Omental fat pad (tissue), 4 donors: ENCODE measurements at places on chromosomes 16 and 17.

- DNase-seq: no peak
Observed at GRCh38 chr17:56598466-56598865, 5.0 kb downstream of the NOG start.

GRCh38 chr17:75147878-75148546, 6.3 kb downstream of the JPT1 start:
- DNase-seq: no peak

DNA sequence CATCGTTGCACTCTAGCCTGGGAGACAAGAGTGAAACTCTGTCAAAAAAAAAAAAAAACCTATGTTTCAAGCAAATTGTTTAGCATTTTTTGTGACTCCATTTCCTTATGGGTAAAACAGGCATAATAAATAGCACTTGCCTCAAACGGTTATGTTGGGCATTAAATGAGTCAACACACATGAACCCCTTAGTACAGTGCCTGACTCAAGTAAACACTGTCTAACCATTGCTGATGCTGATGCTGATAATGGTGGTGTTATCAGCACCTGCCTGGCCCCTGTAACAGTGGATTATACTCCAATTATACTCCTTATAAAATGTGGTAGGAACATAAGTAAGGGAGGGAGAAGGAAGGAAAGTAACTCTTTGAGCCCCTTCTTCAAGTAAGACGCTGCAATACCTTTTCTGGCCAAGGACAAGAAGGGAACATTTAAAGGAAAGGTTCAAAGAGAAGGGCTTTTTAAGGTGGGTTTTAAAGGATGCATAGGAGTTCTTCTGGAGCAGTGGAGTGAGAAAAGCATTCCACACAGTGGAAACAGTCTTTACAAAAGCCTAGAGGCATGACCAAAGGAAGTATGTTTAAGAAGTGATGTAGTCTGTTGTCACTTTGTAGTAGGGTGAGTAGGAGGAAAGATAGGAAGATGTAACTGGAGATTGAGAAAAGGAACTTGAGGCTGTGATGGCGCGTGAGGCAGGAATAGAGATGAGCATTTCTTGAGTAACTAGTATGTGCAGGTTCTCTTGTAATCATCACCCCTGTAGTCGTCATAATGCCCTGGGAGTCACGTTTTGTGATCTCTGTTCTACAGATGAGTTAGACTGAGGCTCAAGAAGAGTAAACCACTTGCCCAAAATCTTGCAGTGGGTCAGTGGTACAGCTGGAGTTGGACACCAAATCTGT, 4.3 kb downstream of the SCNN1B start:
- no peak for DNase-seq

DNA sequence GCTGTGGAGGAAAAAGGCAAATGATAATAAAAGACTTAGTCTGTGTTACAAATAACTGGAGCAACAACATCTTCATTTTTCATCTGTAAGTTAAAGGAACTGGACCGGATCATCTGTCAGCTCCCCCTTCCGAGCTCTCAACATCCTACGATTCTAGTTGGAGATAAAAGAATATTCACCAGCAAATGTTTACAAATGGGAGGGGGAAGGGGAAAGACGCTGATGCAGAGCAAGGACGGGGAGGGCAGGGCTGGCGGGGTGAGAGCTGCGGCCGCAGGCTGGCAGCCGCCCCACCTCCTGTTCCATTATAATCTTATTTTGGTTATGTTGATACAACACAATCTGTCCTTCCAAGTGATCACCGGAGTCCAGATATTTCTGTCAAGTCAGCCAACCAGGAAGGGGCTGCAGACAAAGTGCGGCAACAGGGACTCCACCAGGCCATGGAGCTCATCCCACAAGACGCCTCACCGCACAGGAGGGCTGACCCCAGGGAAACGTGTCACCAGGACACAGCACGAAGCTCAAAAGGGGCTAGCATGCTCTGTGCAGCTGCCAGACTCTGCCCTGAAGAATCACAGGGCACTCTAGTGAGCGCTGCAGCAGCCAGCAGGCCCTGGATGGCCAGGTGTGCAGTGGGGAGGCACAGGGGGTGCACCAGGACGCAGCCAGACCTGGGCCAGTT, 19.7 kb downstream of the FBXO31 start:
- no peak for DNase-seq

- no peak for DNase-seq
Observed at GRCh38 chr17:81417049-81417878, 22.0 kb downstream of the BAHCC1 start.

GRCh38 chr17:29019475-29020181, 13.8 kb upstream of the SEZ6 start:
- DNase-seq: no peak

DNA sequence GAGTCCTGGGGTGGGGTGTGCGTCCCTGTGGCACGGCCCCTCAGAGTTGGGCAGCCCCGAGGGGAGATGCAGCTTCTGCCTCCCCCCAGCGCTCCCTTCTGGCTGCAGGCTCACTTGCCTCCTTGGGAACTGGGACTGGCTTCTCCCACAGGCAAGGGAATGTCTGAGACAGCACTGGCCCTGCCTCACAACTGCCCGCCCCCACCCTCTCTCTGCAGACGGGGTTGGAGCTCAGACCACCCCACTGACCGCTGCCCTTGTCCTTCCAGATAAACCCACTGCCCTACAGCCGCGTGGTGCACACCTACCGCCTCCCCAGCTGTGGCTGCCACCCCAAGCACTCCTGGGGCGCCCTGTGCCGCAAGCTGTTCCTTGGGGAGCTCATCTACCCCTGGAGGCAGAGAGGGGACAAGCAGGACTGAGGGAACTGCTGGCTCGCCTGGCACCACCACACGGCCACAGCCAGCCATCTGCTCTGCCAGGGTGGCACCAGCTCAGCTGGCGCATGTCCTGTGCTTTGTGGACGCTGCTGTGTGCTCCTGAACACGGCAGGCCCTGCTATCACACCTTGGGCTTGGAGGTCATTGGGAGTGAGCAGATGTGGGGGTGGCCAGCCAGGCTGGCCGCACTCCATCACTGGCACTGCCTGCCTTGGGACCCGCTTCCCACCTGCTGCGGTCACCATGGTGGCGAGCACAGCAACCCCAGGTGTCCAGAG, 7.1 kb upstream of the RAB40C start:
- no peak for DNase-seq

GRCh38 chr17:5050278-5050677, 15.1 kb upstream of the SLC52A1 start:
- no peak for DNase-seq

- no peak for DNase-seq
Observed at GRCh38 chr16:21326459-21326858, 48.4 kb upstream of the CRYM start.

DNA sequence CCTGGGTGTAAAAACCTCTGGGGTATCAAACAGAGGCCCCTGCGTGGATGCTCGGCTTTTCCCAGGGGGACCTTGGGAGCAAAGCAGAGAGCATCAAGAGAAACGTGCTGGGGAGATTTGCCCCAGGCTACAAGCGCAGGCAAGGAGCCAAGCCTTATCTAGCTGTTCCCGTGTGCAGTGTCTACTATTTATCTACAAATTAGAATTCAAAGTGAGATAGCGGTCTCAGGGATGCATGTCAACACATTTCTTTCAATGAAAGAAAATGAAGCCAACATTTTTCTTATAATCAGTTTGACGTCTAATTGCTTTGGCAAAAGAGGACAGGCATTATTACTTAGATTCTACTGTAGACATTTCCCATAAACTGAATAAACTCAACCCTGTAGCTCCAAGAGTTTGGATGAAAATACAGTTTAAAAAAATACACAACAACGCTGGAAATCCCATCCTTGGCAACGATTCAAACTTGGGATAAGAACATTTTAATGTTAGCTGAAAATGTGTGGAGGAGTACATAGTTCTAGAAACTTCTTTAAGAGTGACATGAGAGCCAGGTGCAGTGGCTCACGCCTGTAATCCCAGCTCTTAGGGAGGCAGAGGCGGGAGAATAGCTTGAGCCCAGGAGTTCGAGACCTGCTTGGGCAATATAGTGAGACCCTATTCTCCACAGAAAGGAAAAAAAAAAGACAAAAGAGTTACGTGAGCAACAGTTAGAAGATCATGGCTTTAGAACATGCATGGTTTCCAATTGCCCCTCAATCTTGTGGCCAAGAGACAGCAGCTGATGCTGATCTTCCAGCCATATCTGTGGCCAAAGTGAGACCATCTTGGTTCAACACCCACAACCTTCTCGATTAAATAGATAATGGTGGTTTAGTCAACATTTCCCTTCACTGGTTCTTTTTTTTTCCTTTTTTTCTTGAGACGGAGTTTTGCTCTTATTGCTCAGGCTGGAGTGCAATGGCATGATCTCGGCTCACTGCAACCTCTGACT, 7.2 kb downstream of the SPNS3 start:
- no peak for DNase-seq

- no peak for DNase-seq
Observed at GRCh38 chr17:49766918-49767530, 3.1 kb upstream of the FAM117A start.

GRCh38 chr17:82101301-82101715, 3.3 kb upstream of the FASN start:
- DNase-seq: no peak

DNA sequence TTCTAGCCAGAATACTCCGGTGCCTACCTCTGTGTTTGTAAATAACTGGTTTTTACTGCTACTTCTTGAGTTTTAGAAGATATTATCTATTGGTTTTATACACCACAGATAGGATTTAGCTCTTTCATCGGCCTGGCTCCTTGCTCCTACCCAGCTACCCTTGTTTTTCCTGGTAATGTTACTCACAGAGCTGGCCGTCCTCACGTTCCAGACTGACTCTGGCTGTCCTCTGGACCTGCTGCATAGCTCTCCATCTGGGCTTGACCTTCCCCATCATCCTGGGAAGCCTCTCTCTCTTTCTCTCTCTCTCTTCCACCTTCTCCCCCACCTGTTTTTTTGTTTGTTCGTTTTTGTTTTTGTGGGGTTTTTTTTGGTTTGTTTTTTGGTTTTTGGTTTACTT, 51.5 kb downstream of the MPRIP start:
- no peak for DNase-seq

GRCh38 chr17:67168496-67168895, 76.5 kb downstream of the HELZ start:
- no peak for DNase-seq

DNA sequence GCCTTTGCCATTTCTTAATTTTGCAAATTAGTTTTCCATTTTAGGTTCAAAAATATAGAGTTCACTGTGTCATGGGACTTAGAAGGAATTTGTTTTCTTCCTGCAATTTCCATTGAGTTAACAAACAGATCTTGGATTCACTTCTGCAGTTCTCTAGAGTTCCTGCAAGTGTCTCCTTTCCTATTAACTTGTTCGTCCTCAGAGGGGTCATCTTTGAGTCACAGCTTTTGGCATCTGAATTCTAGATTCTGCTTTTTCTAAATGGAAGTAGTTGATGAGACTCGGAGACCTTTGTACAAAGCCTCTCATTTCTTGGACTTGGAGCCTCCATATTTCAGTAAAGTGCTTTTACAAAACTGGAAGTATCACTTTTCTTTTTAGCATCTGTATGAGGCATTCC, 323.3 kb downstream of the BCAS3 start:
- DNase-seq: no peak

DNA sequence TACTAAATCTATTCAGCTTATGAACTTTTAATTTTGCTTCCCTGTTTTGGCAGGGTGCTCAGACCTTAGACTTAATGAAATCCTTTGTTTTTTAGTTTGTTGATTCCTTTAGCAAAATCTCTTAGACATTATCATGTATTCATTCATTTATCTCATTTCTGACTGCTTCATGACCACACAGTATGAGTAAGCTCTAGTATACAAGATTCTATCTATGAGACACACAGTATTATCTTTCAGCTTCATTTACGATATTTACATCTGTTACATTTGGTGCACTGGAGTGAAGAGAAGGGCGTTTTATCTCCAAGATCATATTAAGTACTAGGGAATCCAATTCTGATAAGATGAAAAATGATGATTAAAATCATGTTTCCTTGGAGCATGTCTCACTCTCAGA, 448.1 kb upstream of the CA10 start:
- DNase-seq: no peak

GRCh38 chr16:86881861-86882273, 303.5 kb downstream of the FOXL1 start:
- no peak for DNase-seq

DNA sequence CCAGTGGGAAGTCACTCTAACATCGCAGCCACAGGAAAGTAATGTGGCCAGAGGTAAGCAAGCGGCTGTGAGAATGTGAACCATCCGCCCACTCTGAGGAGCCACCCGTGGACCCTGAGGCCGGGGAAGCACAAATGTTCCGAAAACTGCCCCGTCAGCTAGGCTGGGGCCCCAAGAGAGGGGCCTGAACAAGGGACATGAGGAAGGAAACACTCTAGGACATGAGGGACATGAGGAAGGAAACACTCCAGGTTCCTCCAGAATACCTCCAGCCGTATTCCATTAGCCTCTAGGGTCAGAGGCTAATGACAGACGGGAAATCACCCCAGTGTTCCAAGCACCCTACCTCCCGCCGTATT, 317 bp downstream of the TEFM start:
- DNase-seq: no peak

DNA sequence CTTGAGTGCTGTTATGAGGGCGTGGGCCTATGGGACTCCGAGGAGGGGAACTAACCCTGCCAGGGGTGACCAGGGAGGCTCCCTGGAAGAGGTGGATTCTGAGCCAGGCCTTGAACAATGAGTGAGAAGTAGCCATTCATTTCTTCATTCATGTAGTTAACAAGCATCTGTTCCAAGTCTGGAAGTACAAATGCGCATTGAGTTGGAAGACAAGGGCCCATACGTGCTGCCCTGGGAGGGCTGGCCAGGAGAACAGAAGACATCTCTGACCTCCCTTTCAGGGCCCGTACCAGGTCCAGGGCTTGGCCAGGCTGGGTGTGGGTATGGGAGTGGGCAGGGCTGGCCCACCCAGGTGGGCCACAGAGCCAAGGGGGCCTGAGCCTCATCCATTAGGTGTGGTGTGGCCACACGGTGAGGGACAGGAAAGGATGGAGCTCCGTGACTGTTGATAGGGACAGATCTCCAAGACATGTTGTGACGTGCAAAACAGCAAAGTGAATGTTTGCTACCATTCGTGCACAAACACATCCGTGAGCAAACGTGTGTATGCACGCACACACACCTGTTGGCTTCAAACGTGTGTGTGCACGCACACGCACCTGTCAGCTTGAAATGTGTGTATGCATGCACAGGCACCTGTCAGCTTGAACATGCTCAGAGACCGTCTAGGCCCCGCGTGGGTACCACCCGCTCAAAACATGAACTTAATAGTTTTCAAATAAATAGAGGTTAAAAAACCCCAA, 46.8 kb downstream of the ZDHHC7 start:
- DNase-seq: no peak

DNA sequence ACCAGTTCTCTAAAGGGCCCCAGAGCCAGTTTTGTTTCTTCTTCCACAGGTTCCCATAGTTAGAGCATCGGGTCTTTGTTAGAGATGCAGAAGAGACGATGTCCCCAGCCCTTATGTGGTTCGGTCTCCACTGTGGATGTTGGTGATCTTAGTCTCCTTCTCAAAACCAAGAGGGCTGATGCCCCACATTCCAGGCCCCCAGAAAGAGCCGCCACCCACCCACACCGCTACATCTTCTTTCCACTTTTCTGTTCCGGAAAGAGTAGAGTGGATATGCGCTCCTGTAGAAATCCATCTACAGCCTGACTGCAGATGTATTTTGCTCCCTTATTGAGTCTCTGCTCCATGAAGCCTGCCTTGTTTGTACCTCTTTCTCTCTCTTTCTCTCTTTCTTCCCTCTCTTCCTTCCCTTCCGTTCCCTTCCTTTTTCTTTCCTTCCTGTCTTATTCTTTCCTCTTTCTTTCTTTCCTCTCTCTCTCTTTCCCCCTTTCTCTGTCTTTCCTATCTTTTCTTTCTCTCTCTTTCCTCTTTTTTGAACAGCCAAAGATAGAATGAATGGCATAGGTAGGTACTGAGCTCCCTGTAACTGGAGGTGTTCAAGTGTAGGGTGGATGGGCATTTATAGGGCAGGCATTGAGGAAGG, 224.3 kb downstream of the SEC14L1 start:
- DNase-seq: no peak
